ENCODE measurements at places on chromosomes 1 and 21.
A peak's percentile ranks its signal among the peaks of the same experiment; 100 is the strongest.

GRCh38 chr21:29808153-29808552, 131.6 kb downstream of the GRIK1 start:
- no peak for DNase-seq

DNA sequence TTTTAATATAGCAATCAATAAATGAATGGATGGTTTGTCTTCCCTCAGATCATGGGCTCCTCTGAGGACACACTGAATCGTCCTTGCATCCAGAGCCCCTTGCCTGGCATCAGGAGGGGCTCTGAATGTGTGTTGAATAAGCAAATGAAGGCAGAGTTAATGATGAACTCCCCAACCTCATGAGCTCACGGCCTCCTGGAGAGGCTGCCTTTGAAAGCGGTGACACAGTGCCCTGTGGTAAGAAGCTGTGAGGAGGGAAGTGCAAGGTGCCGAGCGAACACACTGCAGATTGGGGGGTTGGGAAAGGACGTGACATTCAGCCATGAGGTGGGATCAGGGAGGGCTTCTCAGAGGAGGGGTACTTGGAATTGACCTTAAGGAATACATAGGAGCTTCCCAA, 3.2 kb upstream of the PARS2 start:
- no peak for DNase-seq

GRCh38 chr1:72693376-72693775, 411.0 kb upstream of the NEGR1 start:
- no peak for DNase-seq

- no peak for DNase-seq
These were observed 148.9 kb downstream of the PBX1 start for GRCh38 chr1:164707868-164708331.

GRCh38 chr1:112026016-112026415, 36.5 kb upstream of the KCND3 start:
- no peak for DNase-seq

DNA sequence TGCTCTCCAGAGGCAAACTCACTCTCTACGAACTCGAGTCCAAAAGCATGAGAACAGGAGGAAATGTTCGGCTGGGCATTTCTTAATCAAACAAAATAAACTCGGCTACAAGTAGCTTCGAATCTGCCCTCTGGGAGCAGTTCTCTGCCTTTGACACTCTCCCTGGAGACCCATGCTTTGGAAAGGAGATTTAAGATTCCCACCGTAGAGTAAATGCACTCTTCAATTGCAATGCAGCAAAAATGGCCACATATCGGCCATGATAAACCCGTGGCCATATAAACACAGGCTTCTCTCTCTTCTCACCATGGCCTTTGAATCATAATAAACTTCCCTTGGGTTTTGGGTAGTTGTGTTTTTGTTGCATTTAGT, 215.4 kb downstream of the TOMM20 start:
- DNase-seq = no peak

DNA sequence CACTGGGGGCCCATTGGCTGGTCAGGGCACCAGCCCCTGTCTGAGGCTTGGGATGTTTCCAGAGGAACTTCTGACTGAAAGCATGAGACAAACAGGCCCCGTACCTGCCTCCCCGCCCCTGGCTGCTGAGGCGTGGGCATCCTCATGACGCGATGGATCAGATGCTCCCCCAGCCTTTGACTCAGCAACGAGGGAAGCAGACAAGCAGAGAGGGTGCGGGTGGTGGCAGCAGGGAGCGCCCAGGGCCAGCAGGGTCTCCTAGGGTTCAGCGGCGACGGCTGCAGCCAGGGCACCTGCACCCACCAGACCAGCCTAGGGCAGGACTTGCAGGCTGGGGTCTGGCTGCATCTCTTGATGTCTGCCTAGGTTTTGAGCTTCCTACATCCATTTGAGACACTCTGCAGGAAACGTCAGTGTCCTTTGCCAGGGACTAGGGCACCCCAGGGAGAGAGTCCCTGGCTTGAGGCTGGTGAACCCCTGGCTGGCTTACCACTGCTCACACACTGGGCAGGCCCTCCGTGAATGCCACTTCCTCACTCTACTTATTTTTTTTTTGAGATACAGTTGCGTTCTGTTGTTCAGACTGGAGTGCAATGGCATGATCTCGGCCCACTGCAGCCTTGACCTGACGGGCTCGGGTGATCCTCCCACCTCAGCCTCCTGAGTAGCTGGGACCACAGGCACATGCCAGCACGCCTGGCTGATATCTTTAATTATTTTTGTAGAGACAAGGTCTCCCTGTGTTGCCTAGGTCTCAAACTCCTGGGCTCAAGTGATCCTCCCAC, 63.3 kb downstream of the DHRS3 start:
- no peak for DNase-seq

DNA sequence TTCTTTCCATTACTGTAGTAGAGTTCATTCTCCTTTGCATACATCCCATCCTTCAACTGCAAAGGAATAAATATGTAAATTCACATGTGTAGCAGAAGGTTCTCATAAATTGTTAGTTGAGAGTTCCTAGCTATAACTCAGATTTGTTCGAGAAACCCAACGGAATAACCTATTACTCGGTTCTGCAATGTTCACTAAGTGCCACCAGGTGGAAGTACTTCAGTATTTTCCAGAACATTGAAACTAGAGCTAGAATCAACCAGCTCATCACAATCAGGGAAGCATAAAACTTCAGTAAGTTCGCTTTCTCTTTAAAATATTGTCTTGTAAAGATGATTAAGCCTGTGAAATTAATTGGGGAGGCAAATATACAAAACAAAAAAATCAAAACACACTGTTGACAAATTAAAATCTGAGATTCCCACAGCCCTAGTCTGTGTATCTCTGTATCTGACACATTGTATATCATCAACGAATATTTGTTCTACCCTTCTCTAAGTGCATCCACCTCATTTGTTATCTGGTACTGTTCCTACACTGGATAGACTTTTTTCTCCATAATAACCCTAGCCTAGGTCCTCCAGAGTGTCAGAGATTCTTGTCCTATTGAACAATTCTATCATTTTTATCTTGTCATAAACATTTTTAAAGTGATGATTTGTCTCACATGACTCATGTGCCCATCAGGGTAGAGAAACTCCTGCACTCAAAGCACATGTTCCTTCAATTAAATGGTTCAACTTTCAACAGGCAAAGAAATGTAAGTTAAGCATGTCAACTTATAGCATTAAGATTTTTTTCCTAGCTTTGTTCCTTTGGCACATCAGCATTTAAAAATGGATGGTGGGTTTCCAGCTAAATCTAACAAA, 31.9 kb downstream of the MROH9 start:
- DNase-seq = no peak

DNA sequence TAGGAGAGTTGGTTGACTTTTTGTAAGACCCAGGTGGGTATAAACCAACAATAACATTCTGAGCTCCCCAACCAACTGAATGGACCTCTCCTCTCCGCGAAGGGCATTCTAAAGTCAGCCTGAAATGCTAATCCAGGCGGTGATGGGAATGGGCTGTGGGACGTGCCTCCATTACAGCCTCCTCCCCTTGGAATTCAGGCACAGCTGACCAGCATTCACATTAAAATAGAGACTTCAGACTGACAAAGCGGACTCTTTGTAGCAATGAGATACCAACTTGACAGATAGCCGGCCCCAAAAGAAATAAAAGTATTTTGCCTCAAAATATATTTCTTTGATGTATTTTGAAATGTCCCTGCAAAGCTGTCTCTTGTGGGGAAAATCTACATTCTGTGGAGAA, 101.7 kb downstream of the KIF26B start:
- no peak for DNase-seq

DNA sequence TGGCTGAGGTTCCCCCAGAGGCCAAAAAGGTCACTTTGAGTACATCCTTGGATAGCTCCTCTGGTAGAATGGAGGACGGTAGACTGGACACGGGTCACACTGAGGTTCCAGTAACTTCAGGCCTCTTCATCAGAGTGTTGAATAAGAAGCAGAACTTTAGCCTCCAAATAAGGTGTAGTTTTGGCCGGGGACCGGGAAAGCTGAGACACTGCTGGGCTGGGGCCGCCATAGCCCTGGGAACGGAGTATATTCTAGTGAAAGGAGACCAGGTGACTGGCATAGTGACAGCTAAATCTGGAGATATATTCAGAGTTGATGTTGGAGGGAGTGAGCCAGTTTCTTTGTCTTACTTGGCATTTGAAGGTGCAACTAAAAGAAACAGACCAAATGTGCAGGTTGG, 84.1 kb downstream of the EVA1C start:
- DNase-seq = no peak

DNA sequence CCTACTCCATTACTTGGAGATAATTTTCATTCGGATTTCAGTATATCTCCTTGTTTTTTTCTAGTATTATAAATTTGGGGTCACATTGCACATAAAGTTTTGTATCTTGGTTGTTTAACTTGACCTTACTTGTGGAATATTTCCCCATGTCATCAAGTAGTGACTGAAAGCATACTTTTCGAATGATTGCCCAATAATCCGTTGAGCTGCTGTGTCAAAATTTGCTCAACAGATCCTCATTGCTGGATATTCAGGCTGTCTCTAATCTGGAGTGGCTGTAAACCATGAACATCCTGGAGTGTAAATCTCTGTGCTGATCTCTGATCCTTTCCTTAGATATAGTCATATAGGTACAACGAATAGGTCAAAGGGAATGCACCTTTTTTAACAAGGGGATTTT, 4.9 kb downstream of the NIPAL3 start:
- DNase-seq = no peak

- no peak for DNase-seq
These were observed 86.5 kb upstream of the RGS1 start for GRCh38 chr1:192489047-192489446.

DNA sequence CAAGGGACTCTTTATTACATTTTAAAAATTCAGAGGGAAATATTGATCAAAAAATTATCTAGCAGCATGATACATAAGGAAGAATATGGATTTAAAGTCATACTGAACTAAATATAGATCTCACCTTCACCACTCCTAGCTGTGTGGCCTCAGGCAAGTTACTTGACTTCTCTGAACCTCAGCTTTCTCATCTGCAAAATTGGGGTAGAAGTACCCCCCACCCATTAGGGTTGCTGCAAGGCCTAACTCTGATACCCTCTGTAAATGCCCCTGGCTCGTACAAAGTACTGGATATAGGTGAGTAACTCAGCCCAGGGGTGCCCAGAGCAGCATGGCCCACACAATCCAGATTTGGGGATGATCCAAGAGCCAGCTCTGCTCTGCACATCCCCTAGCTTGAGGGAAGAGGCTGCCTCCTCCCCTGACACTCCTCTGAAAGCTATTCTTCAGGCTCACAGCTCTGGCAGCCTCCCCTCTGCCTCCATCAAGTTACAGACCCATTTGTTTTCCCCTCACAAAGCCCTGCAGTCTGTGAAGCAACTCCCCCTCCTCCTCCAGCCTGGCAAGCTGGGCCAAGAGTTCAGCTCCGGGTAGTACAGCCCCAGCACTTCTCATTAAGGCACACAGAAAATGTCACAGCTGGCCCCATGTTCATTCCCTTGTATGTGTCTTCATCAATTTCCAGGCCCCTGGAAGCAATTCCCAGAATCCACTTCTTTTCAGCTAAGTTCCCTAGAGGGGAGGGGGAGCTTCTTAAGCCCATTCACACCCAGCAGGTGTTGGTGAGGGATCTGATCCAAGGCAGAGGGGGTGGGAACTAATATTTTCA, 143.7 kb downstream of the PLPP3 start:
- no peak for DNase-seq

DNA sequence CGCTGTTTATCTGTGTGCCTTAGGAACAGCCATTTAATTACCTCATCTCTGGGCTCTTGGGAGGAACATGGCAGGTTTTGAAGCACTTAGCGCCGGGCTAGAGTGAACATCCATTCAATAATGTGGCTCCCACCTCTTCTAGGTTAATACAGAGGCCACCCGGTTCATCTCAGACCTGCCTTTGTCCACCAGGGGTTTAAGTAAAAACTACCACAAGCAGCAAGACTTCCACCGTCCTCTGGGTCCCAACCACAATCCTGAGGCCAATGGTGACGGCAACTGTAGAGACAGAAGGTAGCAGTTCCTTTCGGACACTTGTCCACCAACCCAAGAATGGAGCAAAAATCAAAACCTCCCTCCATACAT, 924 bp upstream of the DDOST start:
- DNase-seq = no peak

DNA sequence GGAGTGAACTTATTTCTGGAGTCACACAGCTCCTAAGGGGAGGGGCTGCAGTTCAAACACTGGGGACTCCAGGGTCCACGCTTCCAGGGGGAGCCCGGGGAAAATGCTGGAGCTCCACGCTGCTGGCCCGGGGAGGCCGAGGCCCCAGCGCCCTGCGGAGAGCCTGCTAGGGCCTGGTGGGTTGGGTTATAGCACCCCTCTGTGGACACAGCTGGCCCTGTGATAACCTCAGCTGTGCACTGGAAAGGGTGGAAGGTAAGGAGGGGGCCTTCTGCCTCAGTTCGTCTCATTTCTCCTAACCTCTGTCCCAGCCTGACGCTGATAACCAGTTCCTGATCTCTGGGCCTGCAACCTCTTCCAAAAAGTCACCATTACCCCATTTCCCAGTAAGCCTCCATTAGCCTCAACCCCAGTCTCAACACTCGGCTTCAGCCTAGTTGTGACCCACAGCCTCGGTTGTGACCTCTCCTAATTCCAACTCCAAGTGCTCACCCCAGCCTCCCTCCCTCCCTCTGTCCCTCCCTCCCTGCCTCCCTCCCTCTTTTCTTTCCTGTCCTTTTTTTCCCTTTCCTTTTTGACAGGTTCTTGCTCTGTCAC, 7.1 kb downstream of the NBL1 start:
- DNase-seq = peak; percentile 22

GRCh38 chr1:209823143-209824041, 4.4 kb upstream of the UTP25 start:
- no peak for DNase-seq

- DNase-seq = no peak
These were observed 113.1 kb upstream of the FGGY start for GRCh38 chr1:59183749-59184317.

DNA sequence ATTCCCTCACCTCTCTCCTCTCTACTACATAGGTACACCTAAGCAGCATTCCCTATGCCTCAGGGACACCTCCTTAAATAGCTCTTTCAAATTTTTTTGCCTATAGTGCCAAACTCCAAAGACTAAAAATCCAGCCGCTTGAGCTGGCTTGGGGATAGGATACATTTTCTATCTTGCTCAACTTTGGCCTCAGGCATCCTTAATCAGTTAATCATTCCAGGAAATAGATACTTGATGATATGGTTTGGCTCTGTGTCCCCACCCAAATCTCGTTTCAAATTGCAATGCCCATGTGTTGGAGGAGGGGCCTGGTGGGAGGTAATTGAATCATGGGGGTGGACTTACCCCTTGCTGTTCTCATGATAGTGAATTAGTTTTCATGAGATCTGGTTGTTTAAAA, 11.4 kb upstream of the PHGDH start:
- DNase-seq = no peak

DNA sequence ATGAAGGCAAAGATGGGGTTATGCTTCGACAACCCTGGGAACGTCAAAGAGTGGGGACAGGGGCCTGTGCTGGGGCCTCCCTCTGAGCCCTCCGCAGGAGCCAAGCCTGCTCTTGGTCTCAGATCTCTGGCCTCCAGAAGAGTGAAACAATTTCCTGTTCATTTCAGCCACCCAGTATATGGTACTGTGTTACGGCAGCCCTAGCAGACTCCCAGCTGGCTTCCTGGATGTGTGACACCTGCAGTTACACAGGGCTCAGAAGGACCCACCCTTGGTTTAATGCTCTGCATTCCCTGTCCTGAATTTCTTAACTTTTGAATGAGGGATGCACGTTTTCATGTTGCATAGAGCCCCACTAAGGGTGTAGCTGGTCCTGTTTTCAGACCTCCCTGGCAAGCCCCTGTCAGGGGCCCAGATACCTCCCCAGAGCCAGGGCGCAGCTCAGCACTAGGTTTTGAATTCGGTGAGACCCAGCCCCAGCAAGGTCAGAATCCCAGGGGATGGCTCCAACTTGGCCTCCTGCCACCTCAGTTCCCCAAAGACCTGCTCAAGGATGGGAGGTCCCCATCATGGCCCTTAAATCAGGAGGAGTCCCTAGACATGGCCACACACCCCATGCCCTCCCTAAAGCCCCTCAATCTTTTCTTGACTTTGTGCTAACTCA, 79.0 kb upstream of the IFFO2 start:
- no peak for DNase-seq

Data from stimulated activated CD8-positive, alpha-beta memory T cell treated with anti-CD3 and anti-CD28 coated beads, Interleukin-7, amount 100 ng/mL, for 1 hour (primary cell).